Gastrocnemius medialis (tissue), 4 donors: ENCODE measurements at places on chromosomes 7 and 10.

DNA sequence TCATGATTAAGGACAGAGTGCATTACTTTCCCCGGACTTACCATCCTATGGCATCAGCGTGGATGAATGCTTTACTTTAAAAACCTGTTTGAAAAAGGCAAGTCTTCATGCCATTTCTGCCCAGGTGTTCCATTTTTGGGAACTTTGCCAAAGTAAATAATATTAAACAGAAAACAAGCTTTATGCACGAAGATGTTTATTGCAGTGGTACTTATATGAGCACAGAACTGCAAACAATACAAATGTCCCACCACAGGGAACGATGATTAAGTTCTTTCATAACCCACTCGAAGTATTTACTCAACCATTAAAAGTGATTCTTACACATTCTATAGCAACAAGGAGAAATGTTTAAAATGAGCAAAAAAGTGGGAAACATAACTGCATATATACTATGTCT lies 109.7 kb upstream of the GDF10 start:
- DNase-seq: no peak

DNA sequence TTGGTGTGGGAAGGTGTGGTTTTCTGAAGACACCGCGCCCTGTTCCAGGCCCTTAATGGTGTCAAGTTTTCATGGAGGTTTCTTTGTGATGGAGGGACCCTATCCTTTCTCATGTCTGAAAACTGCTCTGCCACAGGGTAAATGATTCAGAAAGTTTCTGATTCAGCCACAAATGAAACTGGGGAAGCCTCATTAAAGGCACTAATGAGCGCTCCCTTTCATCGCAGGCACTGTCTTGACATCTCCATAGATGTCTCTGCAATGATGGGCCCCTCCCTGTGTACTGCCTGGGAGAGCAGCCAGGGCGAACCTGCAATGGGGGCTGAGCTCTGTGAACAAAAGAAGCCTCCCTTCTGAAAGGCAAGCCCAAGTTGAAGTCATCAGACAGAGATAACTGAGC lies 355.3 kb downstream of the PRPF18 start:
- DNase-seq: no peak

DNA sequence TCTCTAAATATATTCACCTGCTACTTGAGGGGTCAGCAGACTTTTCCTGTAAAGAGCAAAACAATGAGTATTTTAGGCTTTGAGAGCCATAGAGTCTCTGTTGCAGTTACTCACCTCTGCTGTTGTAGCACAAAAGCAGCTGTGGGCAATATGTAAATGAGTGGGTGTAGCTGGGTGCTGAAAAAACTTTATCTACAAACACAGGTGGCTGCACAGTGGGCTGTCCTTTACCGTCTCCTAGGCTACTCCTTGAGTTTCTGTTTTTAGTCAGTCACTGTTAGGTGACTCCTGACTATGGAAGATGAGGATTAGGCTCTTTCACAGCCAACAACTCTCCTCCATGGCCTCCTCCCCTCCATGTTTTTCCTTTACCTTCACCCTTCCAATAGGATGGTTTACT lies 286.1 kb upstream of the C7orf33 start:
- DNase-seq: no peak

GRCh38 chr7:115359955-115360354 lies 438.1 kb downstream of the MDFIC start:
- DNase-seq: no peak

- no peak for DNase-seq
These were observed 10.2 kb downstream of the CYTH3 start for GRCh38 chr7:6262221-6262620.

- DNase-seq: no peak
These were observed 1438.5 kb upstream of the CELF2 start for GRCh38 chr10:9579110-9579705.

- DNase-seq: no peak
These were observed 529.9 kb upstream of the DPP6 start for GRCh38 chr7:153522261-153522660.

GRCh38 chr10:73857446-73857845 lies 16.9 kb downstream of the CAMK2G start:
- DNase-seq: no peak

GRCh38 chr10:97948822-97949221 lies 81.6 kb downstream of the CRTAC1 start:
- no peak for DNase-seq

DNA sequence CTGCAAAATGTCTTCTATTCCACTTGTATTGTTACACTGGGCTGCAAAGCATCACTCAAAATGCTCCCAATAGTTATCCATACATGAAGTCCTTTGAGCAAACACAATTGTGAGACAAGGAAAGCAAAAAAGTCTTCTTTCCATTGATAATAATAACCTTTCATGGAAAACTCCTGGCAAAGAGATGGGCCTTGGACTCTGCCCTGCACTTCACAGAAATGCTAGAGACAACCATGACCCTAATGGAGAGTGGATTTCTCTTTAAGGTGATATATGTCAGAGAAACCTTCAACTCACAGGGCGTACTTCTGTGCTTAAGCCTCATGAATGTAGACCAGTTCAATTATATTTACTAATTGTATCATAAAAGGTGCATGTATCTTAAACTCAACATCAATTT lies 19.4 kb downstream of the SLC26A3 start:
- no peak for DNase-seq

DNA sequence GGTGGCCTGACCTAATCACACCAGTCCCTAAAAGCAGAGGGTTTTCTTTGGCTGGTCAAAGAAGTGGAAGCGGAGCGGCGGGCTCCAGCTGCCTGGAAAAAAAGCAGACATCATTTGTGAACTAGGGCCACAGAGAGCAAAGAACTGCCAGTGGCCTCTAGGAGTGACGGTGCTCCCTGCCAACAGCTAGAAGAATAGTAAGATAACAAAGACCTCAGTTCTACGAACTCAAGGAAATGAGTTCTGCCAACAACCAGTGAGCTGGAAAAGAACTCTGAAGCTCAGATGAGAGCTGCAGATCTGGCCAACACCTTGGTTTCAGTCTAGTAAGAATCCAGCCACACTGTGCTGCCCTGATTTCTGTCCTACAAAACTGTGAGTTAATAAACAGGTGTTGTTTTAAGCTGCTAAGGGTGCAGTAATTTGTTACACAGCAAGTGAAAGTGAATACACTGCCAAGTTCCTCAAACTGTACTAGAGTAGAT lies 178.0 kb downstream of the SRPK2 start:
- no peak for DNase-seq
